Epithelial cell of alveolus of lung (primary cell): ENCODE measurements at places on chromosomes 4 and X. TPM values are rescaled to one million over a fixed set of nuclear protein-coding genes. Genes with fewer than 3 reads are reported as not detected.

PLP1 gene
- 2.7 TPM in 1 of 2 replicates, not detected in the other for total RNA-seq

ABCD1 gene
- 14.0 and 14.5 TPM in 2 replicates for total RNA-seq

C4orf46 gene
- 7.6 and 16.9 TPM in 2 replicates for total RNA-seq

RHOH gene
- under 0.01 TPM in 1 of 2 replicates, not detected in the other for total RNA-seq

NWD2 gene
- total RNA-seq = not detected in 2 replicates

STBD1 gene
- total RNA-seq = 5.0 and 6.9 TPM in 2 replicates

CXCL10 gene
- 3.4 TPM in 1 of 2 replicates, not detected in the other for total RNA-seq

GAGE12J gene
- not detected in 2 replicates for total RNA-seq

DOK7 gene
- 0.13 and 0.32 TPM in 2 replicates for total RNA-seq

ZCCHC18 gene
- total RNA-seq = 0.24 and 0.78 TPM in 2 replicates

TNMD gene
- total RNA-seq = not detected in 2 replicates
